ENCODE measurements at places on chromosomes 12 and 14.

GRCh38 chr14:24695265-24696241 lies 61.6 kb upstream of the GZMB start:
- DNase-seq: no peak

- DNase-seq: no peak
These were observed 41.3 kb downstream of the STK38L start for GRCh38 chr12:27285403-27285802.

DNA sequence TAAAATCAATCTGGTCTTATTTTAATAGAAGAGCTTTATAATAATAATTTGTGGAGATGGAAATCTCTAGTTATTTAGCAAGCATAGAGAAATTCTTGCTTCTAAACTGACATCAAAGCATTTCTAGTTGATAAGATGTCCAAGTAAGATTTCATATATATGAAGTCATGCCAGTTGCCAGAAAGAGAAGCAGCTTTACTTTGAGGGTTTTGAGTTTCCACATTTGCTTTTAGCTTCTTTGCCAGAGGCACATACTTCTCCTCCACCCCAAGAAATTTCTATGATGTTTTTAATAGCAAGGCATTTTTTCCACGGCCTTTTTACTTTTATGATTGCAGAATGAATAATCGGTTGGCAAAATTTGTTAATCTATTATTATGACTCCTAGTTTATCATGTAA lies 24.2 kb upstream of the YAF2 start:
- no peak for DNase-seq

DNA sequence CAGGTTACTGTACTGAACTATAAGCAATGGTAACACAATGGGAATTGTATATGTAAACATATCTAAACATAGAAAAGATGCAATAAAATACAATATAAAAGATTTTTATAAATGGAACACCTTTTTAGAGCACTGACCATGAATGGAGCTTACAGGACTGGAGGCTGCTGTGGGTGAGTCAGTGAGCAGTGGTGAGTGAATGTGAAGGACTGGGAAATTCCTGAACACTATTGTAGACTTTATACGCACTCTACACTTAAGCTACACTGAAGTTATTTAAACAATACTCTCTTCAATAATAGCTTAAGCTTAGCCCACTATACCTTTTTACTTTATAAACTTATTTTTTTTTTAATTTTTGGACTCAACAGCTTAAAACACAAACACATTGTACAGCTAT lies 313.5 kb downstream of the KCNC2 start:
- DNase-seq: no peak

DNA sequence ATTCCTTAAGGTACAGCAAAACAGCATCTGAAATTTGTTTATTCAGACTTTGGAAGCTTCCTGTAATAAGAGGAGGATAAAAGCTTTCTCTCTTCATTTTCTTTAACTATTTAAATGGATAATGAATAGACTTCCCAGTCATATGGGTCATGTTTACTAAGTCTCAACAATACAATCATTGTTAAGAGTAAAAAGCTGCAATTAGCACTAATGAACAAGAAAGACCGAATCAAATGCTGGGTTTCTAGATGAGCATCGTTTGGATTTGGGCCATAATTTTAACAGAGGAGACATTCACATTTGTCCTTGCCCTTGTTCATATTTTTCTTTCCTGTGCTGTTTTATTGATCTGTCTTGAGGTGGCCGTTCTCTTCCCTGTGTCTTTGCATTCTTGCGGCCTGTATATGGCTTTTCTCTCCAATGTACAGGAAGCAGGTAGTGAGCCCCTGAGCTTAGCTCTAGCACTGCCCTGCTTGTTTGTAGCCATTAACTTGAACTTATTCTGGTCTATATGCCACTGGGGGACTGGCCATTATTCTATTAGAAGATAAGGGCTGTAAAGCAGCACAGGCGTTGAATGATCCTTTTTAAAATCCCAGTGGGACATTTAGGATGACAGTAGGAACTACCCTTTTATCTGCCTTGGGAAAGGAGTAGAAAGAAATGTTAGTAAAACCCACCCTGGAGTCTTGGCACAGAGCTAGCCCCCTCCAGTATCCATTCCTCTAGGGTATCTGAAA lies 34.6 kb downstream of the ABHD12B start:
- DNase-seq: no peak

- DNase-seq: no peak
These were observed 30.4 kb downstream of the DENND5B start for GRCh38 chr12:31560516-31560915.

- no peak for DNase-seq
These were observed 8.2 kb upstream of the HOXC6 start for GRCh38 chr12:54019924-54020590.

- DNase-seq: no peak
These were observed 8.9 kb upstream of the EEA1 start for GRCh38 chr12:92938018-92938417.

GRCh38 chr12:119204131-119204530 lies 25.4 kb downstream of the HSPB8 start:
- DNase-seq: no peak

- no peak for DNase-seq
These were observed 391.1 kb downstream of the MDGA2 start for GRCh38 chr14:47284283-47284682.

- DNase-seq: no peak
These were observed 176.5 kb downstream of the PIWIL1 start for GRCh38 chr12:130514149-130514551.

All from CD4-positive, alpha-beta T cell treated with Interleukin-15 for 4 hours (primary cell).